Cardiac muscle cell (in vitro differentiated cells and primary cell): ENCODE measurements at places on chromosomes 7 and 10. TPM values are rescaled to one million over a fixed set of nuclear protein-coding genes. Genes with fewer than 3 reads are reported as not detected.

The STEAP4 gene
- 0.22 TPM in 1 of 2 replicates, not detected in the other for polyA plus RNA-seq

DNA sequence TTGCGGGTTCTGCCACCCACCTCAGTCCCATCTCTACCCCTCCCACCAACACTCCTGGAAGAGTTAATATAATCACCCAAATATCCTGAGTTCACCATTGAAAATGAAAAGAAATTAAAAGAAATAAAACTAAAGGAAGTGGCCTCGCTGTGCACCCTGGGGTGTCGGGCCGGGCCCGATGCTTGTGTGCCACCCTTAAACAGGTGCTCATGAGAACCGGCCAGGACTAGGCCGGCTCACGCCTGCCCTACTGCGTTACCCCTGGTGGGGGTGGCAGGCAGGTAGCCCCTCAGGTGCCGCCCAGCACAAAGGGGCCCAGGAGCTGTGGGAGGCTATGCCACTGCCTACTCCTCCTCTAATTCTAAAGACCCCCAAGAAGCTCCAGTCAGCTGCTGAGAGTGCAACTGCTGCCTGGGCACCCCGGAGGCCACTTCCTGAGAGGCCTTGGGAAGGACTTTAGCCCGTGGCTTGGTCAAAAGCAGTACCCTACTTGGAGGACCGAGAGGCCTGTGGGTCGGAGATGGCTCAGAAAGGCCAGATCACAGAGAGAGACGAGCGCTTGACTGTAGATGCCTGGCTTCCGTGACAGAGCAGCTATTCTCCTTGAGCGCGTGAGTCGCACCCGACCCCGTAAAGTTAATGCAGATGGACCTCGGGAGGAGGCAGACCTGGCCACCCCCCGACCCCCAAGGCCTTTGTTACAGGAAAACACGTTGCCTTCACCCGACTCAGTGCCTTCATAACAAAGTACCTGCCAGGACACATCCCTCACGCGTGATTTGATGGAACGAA, 51.0 kb upstream of the PPP2R2D start:
- DNase-seq = no peak

DNA sequence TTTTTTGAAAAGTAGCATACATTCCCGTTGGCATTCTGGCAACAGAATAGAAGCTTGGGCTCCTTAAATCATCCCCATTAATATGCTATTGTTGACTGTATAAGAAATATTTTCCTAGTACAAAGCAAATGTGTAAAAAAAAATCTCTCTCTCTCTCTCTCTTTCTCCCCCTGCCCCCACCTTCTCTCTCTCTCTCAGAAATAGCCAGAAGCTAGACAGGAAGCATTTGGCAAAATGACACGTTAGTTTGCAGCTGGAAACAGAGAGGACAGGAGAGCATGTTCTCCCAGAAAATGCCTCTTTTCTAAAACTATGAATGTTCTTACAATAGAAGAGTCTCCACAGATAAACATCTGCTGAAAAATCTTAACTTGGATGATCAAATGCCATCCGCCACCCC, 59.6 kb upstream of the AKR1E2 start:
- DNase-seq = no peak

GRCh38 chr7:30303312-30304039, 19.1 kb downstream of the ZNRF2 start:
- DNase-seq = no peak

- no peak for DNase-seq
These were observed 146.3 kb downstream of the BAMBI start for GRCh38 chr10:28823501-28824075.
